ENCODE measurements at places on chromosomes 12 and 14. TPM values are rescaled to one million over a fixed set of nuclear protein-coding genes. Genes with fewer than 3 reads are reported as not detected.

DNA sequence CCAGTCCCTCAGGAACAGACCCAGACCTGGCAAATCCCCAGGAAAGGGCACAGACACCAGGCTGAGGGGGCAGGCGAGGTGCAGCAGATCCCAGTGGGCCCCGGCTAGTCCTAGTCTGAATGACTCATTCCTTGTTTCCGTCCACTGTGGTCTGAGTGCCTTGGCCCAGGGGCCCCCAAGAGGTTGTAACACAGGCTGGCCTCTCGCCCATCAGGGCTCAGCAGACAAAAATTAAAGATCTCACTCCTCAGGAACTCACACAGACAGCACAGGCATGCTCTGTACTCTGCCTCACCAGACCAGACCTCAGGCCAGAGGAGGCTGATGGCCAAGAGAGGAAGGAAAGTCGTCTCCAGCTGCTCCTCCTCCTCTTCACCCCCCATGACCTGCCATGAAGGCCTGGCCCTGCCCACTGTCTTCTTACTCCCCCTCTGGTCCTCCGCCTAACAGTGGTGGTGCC lies 7.7 kb upstream of the LTBP2 start:
- DNase-seq: peak; percentile 90

- no peak for DNase-seq
These were observed 152.6 kb downstream of the DERA start for GRCh38 chr12:16063726-16064125.

- DNase-seq: peak; percentile 50
These were observed 9.0 kb downstream of the ADCY6 start for GRCh38 chr12:48779869-48780268.

- no peak for DNase-seq
These were observed 164.7 kb downstream of the ADGRD1 start for GRCh38 chr12:131118371-131118770.

DNA sequence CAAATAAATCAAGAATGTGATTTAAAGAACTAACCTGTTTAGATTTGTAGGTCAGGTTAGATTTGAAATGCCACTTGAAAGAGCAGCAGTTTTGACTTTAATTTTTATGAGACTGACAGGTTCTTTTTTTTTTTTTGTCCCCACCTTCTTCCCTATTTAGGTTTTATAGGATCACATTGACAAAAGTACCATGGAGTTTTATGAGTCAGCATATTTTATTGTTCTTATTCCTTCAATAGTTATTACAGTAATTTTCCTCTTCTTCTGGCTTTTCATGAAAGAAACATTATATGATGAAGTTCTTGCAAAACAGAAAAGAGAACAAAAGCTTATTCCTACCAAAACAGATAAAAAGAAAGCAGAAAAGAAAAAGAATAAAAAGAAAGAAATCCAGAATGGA lies 31.9 kb downstream of the KTN1 start:
- no peak for DNase-seq

GRCh38 chr12:77932216-77932615 lies 101.5 kb downstream of the NAV3 start:
- DNase-seq: no peak

DNA sequence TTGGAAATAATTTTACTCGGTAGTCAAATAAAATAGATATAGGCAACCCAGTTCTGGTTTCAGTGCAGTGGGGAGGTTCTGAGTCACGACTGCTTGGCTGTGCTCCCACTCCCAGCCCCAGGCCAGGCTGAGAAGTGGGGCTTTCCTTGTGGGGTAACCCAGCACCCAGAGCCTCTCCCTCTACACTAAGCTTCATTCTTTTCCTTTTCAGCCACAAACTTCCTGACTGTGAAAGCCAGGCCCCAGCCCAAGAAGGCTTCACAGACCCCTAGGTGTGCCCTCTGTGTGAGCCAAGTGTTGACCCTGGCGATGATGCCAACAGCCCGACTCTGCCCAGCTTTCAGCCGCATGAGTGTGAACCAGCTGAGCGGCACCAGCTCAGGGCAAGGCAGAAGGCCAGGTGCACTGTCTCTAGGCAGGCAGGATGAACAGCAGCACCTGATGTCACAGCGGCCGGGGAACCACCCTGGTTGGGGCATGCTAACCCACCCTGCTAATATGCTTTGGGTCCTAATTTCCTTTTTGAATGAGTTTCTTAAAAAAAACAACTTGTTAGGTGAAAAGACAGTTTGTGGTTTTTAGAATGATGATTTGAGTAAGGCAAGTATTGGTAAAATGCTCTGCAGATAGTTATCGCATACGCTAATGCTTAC lies 42.2 kb upstream of the ATP23 start:
- DNase-seq: peak; percentile 95

DNA sequence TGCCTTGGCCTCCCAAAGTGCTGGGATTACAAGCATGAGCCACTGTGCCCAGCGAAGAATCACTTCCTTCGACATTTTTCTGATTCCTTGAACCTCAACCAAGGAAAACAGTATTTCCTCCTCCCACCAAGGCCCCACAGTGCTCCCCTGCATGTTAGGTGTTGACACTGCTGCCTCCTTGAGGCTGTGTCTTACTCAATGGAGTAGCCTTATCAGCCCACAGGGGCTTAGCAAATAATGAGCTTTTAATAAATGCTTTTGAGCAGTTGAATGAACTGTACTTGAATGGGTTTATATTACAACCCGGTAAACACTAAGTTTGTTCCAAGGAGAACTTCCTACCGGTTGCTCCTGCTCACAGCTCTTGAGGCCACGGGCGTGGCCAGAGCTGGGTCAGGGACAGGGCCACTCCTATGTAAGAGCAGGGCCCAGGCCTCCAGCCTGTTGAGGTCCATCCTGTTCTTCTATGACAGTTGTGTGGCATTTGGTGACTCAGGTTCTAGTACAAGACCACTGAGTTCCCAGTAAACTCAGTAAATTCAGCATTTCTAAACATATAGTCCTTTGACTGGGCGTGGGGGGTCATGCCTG lies 36.8 kb upstream of the TUBA1A start:
- DNase-seq: no peak

- no peak for DNase-seq
These were observed 26.3 kb downstream of the BICDL1 start for GRCh38 chr12:120015313-120015712.

DNA sequence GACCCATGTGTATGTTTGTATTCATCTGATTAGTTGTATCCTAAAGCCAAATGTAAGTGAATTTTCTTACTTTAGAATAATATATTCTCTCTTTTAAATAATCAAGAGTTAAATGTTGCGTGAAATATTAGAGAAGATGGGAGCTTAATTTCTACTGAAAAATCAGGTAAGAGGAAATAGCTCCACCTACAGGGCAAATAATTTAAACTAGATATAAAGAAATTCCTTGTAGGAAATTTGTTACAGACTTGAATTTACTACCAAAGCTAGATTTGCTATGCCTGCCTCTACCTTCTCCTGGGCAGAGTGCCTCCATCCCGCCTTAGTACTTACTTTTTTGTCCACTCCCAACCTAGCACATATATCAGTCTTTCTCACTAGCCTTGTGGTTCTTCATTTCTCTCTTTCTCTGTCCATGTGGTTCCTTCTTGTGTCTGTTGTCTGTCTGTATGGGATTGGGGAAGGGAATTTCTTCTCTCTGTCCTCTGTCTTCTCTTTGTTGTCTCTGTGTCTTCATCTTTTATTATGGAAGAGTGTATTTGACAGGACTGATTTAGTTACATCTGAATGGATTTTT lies 44.7 kb downstream of the PALS1 start:
- DNase-seq: peak; percentile 21

GRCh38 chr12:72010356-72010755 lies 71.7 kb downstream of the TPH2 start:
- no peak for DNase-seq

- DNase-seq: no peak
These were observed 2.1 kb upstream of the SLC11A2 start for GRCh38 chr12:51028126-51028812.

DNA sequence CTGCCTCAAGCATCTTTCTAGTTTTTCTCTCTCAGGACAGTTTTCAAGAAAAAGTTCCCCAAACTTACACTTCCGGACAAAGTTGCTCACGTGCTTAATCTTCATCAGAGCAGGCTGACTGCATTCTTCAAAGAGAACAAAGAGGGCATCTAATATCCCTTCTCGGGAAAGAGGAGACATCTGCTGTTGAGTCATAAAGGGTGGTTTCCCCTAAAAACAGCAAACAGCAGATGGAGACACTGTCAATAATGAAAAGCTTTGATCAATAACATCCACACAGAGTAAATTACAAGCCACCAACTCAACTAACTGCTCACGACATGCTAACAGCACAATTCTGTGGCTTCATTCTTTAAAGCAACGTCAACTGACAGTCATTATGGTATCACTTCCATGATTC lies 8.1 kb downstream of the CIT start:
- no peak for DNase-seq

DNA sequence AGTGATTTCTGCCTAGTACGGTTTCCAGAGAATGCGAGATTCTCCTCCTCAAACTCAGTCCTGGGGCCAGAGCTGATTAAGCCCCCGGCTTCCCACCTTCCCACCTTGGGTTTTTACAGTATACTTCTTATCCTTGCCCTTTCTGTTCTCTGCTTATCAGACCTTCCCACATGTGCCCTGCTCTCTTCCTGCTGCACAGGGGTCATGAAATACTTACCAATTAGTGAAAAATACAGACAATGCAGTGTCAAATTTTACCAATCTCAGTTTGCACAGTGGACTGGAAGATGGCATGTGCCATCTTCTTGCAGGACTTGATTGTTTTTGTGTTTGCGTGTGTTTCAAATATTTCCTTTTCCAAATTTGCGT lies 14.7 kb downstream of the SUSD6 start:
- no peak for DNase-seq

DNA sequence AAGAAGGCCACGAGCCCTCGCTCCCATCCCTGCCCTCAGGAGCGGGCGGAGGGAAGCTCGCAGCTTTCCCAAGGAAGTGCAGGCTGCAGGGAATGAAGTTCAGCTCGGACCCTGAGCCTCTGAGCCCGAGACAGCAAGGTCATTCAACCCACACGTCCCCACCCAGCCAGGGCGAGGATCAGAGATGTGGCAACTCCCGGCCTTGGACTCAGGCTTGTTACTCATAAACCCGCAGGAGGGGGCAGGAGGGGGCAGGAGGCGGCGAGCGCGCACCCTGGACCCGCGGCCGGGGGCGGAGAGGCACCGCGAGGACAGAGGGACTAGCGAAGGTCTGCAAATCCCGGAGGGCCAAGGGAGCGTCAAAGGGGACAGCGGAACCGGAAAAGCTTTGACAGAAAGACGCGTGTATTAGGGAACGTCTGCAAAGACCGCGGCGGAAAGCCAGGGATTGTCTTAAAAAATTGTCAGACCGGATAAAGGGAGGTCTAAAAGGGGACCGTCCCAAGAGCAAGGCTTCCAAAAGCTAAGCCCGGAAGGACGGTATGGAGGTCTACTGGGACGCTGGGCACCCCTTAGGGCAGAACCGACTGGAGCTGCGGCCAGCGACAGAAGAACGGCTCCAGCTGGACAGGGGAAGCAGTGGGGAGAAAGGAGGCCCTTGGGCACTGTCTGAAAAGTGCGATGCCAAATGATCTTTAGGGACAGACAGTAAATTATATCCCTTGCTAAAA lies 611 bp upstream of the DCAF11 start:
- no peak for DNase-seq

PPP1R1A gene
- not detected for total RNA-seq

All from SJSA1 (cell line).